ENCODE measurements at places on chromosomes 1 and 21.

- peak; percentile 84 for DNase-seq
These were observed 23.7 kb downstream of the RNU5D-1 start for GRCh38 chr1:44707112-44707881.

- peak; percentile 60 for DNase-seq
These were observed 30.7 kb upstream of the KIAA1614 start for GRCh38 chr1:180881806-180882509.

GRCh38 chr1:199163670-199164069 is 524.8 kb downstream of the PTPRC start:
- no peak for DNase-seq

DNA sequence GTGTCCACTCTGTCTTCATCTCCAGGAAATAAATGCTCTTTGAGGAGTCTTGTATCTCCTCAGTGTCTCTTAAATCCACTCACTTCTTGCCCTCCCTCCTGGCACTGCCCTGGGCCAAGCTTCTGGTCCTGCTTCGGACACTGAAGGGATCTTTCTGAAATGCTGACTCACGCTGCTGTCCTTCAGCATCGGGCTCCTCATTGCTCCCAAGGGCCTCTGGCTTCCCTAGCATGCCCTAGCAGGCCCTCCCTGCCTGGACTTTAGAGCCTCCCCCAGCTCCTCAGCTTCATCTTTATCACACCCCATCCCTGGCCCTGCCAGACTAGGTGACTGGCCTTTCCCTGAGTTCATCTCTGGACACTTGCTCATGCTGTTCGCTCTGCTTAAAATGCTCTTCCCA is 96.6 kb downstream of the FOXD2 start:
- DNase-seq = no peak

- peak; percentile 76 for DNase-seq
These were observed 9.9 kb upstream of the CDCA8 start for GRCh38 chr1:37682334-37682987.

- DNase-seq = no peak
These were observed 9.8 kb downstream of the KCNN3 start for GRCh38 chr1:154860156-154860870.

DNA sequence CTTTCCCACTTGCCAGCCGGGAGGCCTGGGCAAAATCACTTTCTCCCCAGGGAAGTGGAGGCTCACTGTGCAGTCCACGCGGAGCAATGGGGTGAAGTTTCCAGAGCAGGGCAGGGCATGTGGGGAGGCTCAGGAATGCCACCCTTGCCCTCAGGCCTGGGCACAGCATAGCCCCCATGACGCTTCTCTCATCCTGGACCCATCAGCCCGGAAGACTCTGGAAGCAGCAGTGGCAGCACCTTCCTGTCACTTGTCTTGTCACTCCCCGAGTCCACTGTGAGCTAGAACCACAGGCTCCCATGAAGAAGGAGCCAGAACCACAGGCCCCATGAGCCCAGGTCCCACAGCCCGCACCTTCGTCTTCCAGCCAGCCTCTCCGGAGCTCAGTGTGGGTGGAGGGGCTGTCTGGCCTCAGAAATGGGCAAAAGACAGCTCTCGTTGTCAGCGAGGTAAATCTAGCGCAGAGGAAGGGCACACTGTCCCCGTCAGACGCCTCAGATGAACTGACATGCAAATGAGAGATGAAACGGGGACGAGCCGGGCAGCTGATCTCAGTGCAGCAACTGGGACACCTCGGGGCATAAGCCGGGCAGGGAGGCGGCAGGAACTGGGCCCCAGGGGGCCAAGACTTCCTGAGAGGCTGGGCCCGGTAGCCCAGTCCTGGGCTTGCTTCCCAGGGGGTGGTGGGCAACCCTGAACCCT is 6.1 kb downstream of the PDE9A start:
- no peak for DNase-seq

GRCh38 chr1:235767795-235768194 is 98.9 kb downstream of the LYST start:
- no peak for DNase-seq

- DNase-seq = no peak
These were observed 501 bp upstream of the DNAJC6 start for GRCh38 chr1:65308781-65309303.

DNA sequence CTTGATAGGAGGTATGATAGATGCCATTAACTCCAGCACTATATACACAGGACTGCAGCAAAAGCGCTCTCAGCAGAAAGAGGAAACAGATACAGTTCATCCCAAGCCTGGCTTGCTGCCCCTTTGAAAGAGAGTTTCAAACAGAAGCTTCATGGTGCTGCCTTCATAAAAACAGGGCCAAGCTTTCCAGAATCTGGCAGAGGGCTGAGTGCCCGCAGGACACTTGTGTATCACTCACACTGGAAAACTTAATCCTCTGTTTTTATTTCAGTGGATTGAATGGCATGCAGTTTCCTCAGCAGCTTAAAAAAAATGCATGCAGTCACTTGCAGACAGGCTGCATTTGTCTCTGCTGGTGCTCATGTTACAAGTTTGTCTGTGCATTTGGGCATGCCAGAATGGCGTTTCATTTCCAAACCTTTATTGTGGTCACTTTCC is 40.4 kb downstream of the KCNJ15 start:
- DNase-seq = peak; percentile 56

GRCh38 chr1:58568271-58568860 is 8.7 kb downstream of the TACSTD2 start:
- DNase-seq = no peak

DNA sequence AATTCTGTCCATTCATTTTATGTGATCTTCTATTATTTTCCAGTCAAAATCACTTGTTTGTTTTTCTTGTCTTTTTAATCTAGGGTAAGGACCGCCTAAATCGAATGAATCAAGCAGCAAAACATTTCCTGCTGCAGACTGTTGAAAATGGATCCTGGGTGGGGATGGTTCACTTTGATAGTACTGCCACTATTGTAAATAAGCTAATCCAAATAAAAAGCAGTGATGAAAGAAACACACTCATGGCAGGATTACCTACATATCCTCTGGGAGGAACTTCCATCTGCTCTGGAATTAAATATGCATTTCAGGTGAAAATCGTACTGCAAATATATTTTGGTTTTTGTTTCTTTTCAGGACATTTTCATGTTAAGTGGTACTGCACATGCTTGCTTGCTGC is 20.5 kb downstream of the CLCA4 start:
- DNase-seq = no peak

DNA sequence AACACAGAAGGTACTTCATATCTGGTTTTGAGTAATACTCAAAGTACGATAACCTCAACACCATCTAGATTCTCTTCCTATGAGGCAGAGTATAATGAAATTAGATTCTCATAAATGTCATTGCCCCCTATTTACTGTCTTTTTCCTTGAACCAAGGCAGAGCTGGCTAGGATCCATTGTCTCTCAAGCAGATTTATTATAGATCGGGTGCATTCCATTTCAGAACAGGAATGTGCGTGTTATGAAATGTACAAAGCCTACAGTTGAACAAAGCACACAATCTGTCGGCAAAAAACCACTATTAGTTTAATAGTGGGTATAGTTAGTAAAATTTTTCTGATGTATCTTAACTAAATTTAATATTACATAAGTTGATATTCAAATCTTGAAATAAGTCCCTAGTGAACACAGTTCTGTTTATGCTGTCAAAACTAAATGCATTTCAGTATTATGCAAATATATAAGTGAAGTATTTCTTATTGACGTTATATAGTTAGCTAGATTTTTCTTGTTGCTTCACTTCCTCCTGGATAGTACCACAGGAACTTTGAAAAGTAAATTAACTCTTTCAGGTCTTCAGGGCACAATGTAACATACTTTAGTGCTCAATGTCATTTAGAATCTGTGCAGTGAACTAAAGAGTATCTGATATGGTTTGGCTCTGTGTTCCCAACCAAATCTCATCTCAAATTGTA is 92.1 kb downstream of the DDAH1 start:
- peak; percentile 46 for DNase-seq

DNA sequence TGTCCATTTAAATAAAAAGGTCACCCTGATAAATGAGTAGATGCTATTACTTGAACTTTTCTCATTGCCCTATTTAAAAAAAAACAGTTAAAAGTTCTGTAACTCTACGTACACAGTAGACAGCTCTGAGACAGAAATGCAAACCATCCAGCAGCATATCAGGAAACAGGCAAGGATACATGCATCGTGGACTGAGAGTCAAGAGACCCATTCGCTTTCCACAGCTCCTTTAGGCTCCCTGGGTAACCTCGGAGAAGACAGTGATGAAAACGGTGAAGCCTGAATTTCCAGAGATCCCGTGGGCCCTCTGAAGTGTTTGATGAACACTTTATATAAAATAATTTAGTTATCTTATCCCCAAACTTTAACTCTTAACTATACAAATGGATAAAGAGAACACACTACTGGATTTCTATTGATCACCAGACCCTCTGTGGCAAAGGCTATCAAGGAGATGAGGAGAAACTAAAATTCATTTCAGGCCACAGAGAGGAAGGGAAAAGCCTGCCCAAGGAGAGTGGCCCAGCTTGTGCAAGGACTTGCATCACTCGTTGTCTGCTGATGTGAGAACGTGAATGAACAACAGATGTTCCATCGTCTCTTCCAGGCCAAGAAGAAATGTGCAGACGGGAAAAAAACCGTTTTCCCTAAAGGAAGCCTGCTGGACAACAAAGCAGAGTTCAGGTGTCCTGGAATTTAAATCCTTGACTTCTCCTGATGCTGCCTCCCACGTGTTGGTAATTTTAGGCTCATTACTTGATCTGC is 131.0 kb downstream of the TGFBR3 start:
- no peak for DNase-seq

DNA sequence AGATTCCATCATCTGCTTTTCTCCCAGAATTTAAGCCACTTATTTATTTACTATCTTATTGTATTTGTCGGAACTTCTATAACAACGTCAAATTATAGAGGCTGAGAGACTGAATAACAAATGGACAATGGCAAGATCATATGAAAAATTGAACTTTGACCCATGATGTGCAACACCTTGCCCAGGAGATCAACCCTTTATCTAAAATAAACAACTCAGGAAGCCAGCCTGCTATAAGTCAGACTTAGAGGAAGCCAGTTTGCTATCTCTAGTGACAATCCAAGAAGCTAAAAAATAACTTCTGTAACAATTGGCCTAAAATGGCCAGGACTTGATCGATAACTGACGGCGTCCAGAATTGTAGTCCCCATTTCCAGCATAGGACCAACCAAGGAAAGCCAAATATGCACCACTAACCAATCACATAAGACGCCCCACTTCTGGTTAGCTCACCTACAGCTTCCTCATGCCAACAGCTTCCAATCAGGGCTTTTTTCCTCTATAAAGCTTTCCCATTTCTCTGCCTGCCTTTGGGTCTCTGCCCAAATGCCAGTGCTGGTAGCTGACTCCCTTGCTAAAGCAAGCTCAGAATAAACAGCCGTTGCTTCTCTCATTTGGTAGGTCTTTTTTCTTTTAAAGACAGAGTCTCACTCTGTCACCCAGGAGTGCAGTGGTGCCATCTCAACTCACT is 28.5 kb downstream of the ANP32E start:
- DNase-seq = no peak

GRCh38 chr1:50661626-50662025 is 238.4 kb upstream of the DMRTA2 start:
- DNase-seq = no peak

DNA sequence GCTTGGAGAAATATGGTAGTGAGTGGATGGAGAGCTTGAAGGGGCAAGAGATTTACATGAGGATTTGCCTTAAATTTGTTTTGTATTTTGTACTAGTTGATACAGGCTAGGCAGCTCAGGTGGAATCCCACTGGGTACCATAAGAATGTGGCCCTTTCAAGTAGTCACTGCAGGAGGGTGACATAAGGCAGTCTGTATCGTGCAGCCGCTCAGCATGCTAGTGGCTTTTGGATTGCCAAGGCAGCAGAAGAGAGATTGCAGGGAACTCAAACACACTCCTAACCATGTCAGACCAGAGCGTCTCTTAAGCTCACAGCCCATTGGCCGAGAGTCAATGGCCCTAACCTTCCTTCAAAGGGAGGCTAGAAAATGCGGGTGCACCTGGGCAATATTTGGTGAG is 420.0 kb downstream of the ADGRL2 start:
- no peak for DNase-seq

GRCh38 chr21:41647806-41648561 is 118.9 kb downstream of the RIPK4 start:
- DNase-seq = no peak

DNA sequence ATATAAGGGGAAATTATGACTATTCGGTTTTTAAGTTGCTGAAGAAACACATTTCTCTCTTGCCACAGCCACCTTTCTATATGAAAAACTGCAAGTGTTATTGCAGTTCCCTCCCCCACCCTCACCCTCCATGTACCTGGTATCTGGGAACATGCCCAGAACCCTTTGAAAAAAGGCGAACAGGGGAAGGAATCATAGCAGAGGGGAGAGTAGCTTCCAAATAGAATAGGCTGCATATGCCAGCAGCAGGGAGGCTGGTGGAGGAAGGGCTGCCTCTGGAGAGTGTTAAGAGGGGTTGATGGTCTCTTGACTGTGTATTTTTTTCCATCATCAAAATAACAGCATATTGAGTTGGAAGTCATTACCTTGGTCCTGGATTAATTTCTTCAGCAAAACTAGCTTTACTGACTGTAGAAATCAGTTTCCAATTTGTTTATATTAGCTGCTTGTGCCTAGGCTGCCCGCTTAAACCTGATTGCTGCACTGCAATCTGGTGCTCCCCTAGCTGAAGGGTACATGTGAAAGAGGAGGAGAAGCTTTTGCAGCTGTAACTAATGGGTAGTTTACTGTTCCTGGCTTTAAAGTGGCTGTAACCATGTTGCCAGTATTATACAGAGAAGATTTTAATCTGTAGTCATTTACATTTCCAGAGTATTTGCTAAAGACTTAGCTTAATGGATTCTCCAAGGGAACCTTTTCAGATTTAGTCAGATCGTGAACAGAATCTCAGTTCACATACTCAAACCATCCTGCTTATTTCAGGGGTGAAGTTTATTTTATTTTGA is 22.7 kb downstream of the AHCYL1 start:
- DNase-seq = no peak

DNA sequence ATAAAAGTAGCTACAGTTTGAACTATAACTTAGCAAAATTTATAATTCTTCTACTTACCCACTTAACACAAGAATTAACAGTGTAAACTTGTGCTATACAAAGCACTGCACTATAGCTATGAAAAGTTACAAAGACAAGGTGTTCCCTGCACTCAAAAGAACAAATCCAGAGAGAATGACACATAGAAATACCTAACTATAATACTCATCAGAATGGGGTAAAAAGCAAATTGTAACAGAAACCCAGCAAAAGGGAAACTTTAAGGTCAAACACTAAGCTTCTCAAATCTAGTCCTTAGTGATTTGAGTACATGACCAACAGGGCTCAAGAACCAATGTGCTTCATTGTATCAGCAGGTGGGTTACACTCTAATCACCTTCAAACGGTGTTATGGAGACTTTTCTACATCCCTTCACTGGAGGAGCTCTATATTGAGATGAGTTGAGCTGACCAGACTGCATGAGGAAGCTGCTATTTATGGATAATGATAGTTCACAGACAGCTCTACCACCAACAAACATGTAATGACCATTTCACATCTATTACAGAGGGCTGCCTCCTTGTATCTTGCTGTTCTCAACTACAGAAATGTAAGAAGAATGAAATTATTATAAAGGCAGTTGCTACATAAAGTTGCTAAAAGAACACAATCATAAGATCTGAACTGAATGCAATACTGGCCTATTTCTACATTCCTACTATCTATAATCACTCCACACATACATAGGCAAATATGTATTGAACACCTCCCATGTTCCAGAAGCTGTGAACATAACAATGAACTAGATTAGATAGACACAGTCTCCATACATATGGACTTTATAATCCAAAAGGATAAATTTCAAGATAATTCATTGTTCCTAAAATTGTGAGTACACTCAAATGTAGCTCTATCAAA is 47.6 kb downstream of the PIK3R3 start:
- peak; percentile 23 for DNase-seq

All from MCF 10A (cell line).